ENCODE measurements at places on chromosomes 12 and 14. TPM values are rescaled to one million over a fixed set of nuclear protein-coding genes. Genes with fewer than 3 reads are reported as not detected.

DNA sequence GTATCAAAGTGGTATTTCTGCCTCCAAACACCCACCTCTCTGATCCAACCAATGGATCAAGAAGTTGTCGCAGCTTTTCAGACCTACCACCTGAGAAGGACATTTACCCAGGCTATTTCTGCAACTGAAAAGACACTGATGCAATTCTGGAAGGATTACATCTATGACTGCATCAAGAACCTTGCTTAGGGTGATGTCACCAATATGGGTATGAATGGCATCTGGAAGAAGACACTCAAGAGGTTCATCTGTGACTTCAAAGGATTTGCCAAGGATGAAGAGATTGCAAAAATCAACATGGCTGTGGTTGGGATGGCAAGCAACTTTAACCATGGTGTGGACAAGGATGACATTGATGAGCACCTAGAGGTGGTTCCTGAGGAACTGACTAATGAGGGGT, 154.2 kb downstream of the PCNX1 start:
- DNase-seq = no peak

KLHDC1 gene
- total RNA-seq = 0.17 TPM

DNA sequence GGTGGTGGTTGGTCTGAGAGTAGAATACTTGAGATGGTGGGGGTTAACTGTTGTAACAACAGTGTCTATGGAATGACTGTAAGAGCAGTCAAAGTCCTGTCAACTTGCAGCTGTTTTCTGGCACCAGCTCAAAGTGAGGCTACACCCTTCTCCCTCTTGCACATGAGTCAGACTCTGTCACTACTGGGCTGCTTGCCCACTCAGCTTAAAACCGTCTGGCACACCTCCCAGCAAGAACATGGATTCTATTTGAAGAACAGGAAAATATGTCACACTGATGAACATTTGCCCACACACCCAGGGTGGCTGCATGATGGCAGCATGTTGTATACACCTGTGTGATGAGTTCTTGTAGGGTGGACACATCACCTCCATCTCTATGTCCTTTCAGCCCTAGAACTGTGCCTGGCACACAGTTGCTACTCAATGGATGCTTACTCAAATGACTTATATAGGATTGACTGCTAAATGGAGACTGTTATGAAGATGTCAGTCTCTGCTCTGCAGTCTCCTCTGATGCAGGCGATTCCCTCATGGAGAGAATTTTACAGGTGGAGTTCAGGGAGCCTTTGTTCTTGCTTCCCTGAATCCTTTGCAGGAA, 19.3 kb upstream of the SERPINA6 start:
- peak; percentile 95 for DNase-seq

- DNase-seq = no peak
These were observed at the start of gene KTN1 for GRCh38 chr14:55579724-55580469. Gene KTN1 (plus strand): TSS chr14:55580207. CDS start chr14:55612049, 31,842 bp downstream.

DNA sequence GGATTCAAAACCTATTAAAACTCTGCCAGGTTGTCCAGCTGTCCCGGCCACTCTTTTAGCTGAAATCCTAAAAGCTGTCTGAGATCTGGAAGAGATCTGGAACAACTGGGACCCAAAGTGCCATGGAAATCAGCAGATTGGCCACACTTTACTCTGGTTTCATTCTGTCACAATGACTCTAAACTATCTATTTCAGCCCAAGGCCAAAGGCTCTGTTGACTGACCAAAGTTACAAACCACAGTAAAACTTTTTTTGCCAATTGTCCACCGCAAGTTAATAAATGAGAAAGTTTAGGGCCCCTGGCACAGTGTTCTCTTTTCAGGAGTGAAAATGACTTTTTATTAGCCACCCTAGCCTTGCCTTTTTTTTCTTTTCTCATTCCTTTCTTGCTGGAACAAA, 113.4 kb upstream of the CPM start:
- DNase-seq = no peak
